ENCODE measurements at places on chromosomes 13 and 19.

DNA sequence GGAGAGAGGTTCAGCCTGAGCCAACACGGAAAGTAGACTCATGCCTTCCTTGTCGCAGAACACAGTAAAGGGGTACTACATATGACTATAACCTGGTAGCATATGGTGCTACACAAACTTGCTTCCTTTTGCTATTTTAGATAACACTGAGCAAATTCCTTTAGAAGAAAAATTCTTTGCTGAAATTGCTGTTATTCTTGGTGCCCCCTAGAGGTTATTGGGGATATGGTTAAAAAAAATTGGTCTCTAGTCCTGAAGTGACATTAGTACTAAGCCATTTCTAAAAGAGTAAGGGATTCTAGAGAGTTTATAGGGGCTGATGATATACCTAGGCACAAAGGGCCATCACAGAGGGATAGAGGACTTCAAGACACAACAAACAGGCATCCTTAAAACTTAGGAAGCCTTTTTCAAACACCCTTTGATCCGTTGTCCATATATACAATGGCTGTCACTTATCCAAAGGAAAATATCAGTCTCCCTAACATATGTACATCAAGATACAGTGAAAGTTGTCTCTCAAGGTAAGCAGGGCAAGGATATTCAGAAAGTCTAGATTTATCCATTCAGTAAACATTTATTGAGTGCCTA is 13.9 kb upstream of the HS6ST3 start:
- no peaks in the 10 kb centered on the region for H3K36me3 ChIP-seq
- H3K27me3 ChIP-seq: peaks cover 33% of the 10 kb centered on the region
- H3K4me3 ChIP-seq: no peak overlapping the region
- H3K4me1 ChIP-seq: no peaks in the 10 kb centered on the region

- no peak for DNase-seq
- H3K4me3 ChIP-seq: peak overlapping the region; percentile 44
- peaks cover 11% of the 10 kb centered on the region for H3K4me1 ChIP-seq
- H3K27me3 ChIP-seq: no peaks in the 10 kb centered on the region
- H3K36me3 ChIP-seq: no peaks in the 10 kb centered on the region
Measured at GRCh38 chr19:4327877-4328242, 10.8 kb downstream of the STAP2 start.

- peaks cover 13% of the 10 kb centered on the region for H3K27me3 ChIP-seq
- DNase-seq: peak; percentile 48
- H3K36me3 ChIP-seq: no peaks in the 10 kb centered on the region
- no peak overlapping the region for H3K4me3 ChIP-seq
Measured at GRCh38 chr19:1291761-1292418, 6.2 kb downstream of the EFNA2 start.

DNA sequence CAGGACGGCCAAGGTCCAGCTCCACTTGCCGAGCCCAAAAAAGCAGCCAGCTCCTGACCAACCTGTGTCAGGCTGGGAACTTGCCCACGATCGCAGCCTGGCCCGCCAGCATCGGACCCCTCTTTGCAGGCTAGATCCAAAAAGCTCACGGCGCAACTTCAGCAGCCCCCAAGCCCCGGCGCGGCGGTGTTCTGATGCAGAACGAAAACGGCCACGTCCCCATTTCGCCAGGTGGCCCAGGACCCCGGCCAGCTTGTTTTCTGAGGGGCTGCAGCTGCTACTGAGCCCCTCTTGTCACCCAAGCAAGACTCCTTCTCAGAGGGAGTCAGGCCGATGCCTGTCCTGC is 1.3 kb downstream of the TMEM259 start:
- H3K27me3 ChIP-seq: no peaks in the 10 kb centered on the region
- DNase-seq: no peak
- H3K4me3 ChIP-seq: peak overlapping the region; percentile 100
- peak overlapping the region; percentile 98 for H3K27ac ChIP-seq
- H3K36me3 ChIP-seq: peaks cover 5% of the 10 kb centered on the region

GRCh38 chr13:44386913-44387556 is 13.4 kb downstream of the SERP2 start:
- no peak overlapping the region for H3K4me3 ChIP-seq
- H3K36me3 ChIP-seq: no peaks in the 10 kb centered on the region
- H3K27me3 ChIP-seq: no peaks in the 10 kb centered on the region
- H3K27ac ChIP-seq: no peak overlapping the region
- DNase-seq: no peak
- no peaks in the 10 kb centered on the region for H3K4me1 ChIP-seq

DNA sequence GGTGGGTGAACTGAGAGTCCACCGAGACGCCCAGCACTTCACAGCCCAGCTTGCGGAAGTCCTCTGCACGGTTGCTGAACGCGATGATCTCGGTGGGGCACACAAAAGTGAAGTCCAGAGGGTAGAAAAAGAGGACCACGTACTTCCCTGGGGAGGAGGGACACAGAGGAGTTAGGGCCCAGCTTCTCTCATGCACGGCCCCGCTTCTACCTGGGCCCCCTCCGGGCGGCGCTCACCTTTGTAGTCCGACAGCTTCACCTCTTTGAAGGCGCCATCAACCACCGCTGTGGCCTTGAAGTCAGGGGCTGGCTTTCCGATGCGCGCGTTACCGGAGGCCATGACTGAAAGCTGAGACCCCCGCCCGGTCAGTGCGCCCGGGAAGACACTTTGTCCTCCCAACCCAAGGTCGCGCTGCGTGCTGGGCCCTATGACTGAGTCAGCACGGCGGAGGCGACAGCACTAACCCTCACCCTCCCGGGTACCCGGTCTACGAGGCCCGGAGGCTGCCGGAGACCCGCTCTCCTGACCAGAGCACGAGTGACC is 606 bp downstream of the PRDX2 start:
- H3K27ac ChIP-seq: peak overlapping the region; percentile 87
- no peak for DNase-seq
- H3K4me1 ChIP-seq: peaks cover 17% of the 10 kb centered on the region

DNA sequence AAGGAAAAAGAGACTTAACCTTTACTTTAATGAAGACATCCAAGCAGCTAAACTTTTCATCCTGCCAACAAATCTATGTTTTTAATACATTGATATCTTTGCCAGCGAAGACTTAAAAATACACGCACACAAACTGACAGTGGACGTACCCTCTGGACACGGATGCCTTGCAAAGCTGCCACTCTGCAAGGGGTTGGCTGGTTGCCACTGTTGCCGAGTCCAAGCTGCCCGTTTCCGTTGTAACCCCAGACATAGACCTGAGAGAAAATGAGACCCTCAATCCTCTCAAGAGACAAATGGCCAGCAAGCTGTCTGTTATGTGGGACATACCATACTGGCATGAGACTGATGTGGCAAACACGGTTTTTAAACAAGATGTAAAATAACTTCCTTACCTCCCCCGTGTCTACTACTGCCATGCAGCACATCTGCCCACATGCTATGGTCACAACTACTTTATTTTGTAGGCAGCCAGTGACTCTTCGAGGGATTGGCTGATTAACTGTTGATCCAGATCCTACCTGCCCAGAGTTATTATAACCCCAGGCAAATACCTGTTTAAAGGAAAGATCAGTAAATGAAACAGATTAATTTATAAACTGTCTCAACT is 21.2 kb downstream of the RCBTB2 start:
- H3K4me3 ChIP-seq: no peak overlapping the region
- H3K27me3 ChIP-seq: no peaks in the 10 kb centered on the region
- no peaks in the 10 kb centered on the region for H3K4me1 ChIP-seq

GRCh38 chr13:80161219-80161618 is 179.7 kb downstream of the SPRY2 start:
- no peak for DNase-seq
- H3K4me3 ChIP-seq: no peak overlapping the region
- H3K27me3 ChIP-seq: no peaks in the 10 kb centered on the region
- peaks cover 7% of the 10 kb centered on the region for H3K4me1 ChIP-seq
- no peak overlapping the region for H3K27ac ChIP-seq

DNA sequence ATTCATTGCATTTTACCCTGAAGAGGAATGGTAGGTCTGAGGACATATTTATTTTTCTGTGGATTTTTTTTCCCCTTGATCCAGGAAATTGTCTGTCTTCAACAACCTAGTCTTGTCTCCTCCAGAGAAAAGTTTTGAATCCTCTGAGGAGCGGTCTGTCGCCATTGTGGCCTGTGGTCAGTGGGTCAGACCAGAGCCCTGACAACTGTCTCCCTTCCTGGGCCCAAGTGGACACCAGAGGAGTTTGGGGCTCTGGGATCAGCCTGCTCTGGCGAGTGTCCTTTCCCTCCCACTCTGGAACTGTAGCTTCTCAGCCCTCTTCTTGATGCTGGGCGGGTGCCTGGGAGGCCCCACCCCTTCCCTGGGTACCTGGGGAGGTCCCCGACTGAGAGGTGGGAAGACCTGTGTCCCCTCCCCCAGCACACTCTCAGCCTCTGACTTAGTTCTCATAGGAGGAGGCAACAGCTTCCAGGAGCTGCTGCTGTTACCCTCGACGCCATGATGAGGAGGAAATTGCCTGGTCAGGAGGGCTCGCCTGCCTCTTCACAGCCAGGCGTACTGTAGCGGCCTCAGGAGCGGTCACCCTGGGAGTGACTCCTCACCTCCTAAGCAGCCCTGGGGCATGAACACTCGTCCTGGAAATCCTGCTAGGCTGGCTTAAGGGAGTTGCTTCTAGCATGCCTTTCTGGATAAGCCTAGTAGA is 110.3 kb downstream of the GGACT start:
- no peaks in the 10 kb centered on the region for H3K36me3 ChIP-seq
- DNase-seq: no peak
- H3K27ac ChIP-seq: no peak overlapping the region
- no peak overlapping the region for H3K4me3 ChIP-seq

GRCh38 chr19:38642176-38642575 is 5.3 kb upstream of the ACTN4 start:
- H3K36me3 ChIP-seq: no peaks in the 10 kb centered on the region
- no peak overlapping the region for H3K4me3 ChIP-seq
- H3K4me1 ChIP-seq: no peaks in the 10 kb centered on the region
- H3K27ac ChIP-seq: no peak overlapping the region

GRCh38 chr13:99626461-99627082 is 125.3 kb downstream of the TM9SF2 start:
- DNase-seq: peak; percentile 25
- no peaks in the 10 kb centered on the region for H3K36me3 ChIP-seq

GRCh38 chr19:19655051-19655594 is 8.4 kb downstream of the ATP13A1 start:
- peaks cover 82% of the 10 kb centered on the region for H3K36me3 ChIP-seq
- no peak overlapping the region for H3K4me3 ChIP-seq

DNA sequence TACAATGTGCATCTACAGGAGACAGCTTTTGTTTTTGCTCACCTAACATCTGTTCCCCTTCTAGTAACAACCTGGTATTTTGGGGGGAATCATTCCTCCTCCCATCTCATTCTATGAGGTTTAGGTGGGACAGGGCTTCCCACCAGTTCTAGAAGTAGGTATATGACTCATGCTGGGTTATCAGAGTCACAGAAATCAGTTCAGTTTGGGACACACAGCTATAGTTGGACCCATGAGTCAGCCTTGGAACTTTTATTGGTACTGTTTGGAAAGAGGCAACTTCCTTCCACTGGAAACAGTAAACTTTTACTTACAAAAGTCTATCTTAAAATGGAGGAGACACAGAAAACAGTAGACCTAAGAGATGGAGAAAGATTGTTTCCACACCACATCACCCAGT is 185.5 kb downstream of the DNAJC3 start:
- H3K27ac ChIP-seq: no peak overlapping the region
- H3K4me3 ChIP-seq: no peak overlapping the region
- H3K36me3 ChIP-seq: no peaks in the 10 kb centered on the region

- peak; percentile 29 for DNase-seq
- H3K4me1 ChIP-seq: no peaks in the 10 kb centered on the region
- no peak overlapping the region for H3K27ac ChIP-seq
Measured at GRCh38 chr19:28466107-28467045, 746.6 kb downstream of the UQCRFS1 start.

DNA sequence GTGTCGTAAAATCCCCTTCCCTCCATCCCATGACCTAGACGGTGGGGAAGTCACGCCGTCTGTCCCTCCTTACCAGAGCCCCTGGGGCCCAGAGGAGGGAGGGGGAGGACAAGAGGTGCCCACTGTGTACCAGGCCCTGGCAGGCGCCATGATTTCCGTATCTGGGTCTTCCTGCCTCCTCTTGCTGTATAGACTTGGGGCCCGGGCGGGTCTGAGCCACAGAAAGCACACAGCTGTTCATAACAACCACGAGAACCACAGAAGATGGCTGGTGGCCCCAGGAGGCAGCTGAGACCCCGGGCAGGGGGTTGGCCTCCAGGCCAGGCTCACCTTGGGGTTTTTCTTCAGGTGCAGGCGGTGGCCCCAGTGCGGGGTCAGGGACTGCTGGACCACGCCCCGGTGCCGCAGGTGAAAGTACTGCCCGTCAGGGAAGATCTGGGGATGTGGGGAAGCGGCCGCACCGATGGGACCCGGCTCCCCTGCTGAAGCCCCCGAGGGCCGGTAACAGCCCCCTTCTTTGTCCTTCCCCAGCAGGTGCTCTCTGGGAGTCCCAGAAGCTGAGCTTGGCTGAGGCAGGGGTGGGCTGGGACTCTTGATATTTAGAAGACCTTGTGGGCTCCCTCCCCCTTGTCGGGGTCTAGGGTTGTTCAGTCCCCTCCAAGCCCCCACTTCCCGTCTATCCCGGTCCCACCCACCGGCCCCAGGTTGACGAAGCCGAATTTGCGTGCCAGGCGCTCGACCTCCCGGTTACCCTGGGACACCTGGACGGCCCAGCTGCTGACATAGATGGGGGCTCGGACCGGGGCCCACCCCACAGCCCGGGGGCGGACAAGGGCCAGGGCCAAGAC is 463 bp downstream of the PCSK4 start:
- peak overlapping the region; percentile 56 for H3K4me3 ChIP-seq
- H3K27me3 ChIP-seq: no peaks in the 10 kb centered on the region
- peak overlapping the region; percentile 83 for H3K27ac ChIP-seq

DNA sequence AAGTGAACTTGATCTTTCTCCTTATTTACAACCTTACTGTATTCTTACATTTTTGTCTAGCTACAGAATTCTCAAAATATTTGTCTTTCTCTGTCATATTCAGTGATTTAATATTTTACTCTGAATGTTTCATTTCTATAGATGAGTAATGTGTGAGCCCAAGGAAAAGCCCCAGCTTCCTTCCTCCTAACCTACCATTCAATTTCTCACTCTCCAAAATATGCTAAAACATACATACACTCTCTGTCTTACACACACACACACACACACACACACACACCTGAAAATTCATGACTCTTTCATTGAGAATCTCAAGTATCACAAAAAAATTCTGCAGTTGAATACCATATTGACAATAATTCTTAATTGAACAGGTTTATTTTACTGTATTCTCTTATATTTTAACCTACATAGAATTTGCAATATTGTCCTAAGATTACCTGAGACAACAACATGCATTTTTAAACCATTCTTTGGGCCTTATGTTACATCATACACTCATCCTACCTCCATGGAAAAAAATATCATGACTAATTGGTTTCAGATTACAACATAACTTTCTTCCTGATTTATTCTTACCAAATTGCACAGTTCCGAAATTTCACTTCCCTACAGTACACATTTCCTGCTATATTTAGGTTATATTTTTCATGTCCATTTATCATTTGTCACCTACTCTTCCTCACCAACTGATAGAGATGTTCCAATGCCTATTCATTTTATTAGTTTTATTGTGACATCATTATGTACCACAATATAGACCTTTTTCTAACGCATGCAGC is 1965.6 kb upstream of the PCDH20 start:
- no peaks in the 10 kb centered on the region for H3K27me3 ChIP-seq
- H3K4me1 ChIP-seq: no peaks in the 10 kb centered on the region
- no peaks in the 10 kb centered on the region for H3K36me3 ChIP-seq
- no peak for DNase-seq
- no peak overlapping the region for H3K4me3 ChIP-seq

All from A673 (cell line).